ENCODE measurements at places on chromosomes 16 and 17.

- no peaks in the 10 kb centered on the region for H3K27me3 ChIP-seq
- no peaks in the 10 kb centered on the region for H3K36me3 ChIP-seq
- no peak overlapping the region for H3K4me3 ChIP-seq
- peaks cover 5% of the 10 kb centered on the region for H3K4me1 ChIP-seq
Measured at GRCh38 chr16:83807327-83807709, 460 bp upstream of the HSBP1 start.

GRCh38 chr16:72957303-72958277, 90.3 kb downstream of the ZFHX3 start:
- H3K27ac ChIP-seq = no peak overlapping the region
- no peaks in the 10 kb centered on the region for H3K4me1 ChIP-seq
- no peak overlapping the region for H3K4me3 ChIP-seq

DNA sequence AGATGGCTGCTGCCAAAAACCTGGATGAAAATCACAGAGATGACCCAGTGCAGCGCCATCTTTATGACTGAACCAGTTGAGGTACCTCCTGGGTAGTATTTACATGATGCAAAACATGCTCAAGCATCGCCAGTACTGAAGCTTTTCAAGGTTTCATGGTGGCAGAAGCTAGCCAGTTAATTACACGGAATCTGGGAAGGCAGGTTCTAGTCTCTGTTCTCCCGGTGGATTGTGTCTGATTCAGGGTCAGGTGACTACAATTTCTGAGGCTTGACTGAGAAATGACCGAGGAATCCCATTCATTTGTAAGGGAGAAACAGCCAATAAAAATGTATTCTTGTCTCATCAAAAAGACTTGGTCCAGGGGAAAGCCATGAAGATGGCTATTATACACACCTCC, 209.1 kb downstream of the SLC39A11 start:
- DNase-seq = no peak
- no peak overlapping the region for H3K4me3 ChIP-seq
- H3K27ac ChIP-seq = no peak overlapping the region
- H3K27me3 ChIP-seq = no peaks in the 10 kb centered on the region
- H3K4me1 ChIP-seq = no peaks in the 10 kb centered on the region

- H3K36me3 ChIP-seq = no peaks in the 10 kb centered on the region
- no peak overlapping the region for H3K4me3 ChIP-seq
- no peak for DNase-seq
- H3K27me3 ChIP-seq = no peaks in the 10 kb centered on the region
Measured at GRCh38 chr16:86584726-86585721, 6.7 kb downstream of the FOXL1 start.

DNA sequence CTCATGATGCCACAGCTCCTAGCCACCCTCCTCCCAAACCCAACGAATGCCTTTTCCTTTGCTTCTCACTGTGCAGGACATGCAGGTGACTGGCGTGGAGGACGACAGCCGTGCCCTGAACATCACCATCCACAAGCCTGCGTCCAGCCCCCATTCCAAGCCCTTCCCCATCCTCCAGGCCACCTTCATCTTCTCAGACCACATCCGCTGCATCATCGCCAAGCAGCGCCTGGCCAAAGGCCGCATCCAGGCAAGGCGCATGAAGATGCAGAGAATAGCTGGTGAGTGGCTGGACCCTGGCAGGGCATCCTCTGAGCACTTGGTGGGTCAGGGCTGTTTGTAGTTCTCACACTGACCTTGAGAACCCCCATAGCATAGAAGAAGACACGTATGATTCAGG, 132.3 kb downstream of the SOCS1 start:
- DNase-seq = no peak
- no peak overlapping the region for H3K4me3 ChIP-seq
- no peak overlapping the region for H3K27ac ChIP-seq
- no peaks in the 10 kb centered on the region for H3K36me3 ChIP-seq
- H3K27me3 ChIP-seq = no peaks in the 10 kb centered on the region
- H3K4me1 ChIP-seq = peaks cover 3% of the 10 kb centered on the region

GRCh38 chr16:25045696-25046381, 30.7 kb upstream of the ARHGAP17 start:
- H3K4me3 ChIP-seq = no peak overlapping the region
- H3K27me3 ChIP-seq = no peaks in the 10 kb centered on the region
- peaks cover 1% of the 10 kb centered on the region for H3K4me1 ChIP-seq
- H3K27ac ChIP-seq = no peak overlapping the region

DNA sequence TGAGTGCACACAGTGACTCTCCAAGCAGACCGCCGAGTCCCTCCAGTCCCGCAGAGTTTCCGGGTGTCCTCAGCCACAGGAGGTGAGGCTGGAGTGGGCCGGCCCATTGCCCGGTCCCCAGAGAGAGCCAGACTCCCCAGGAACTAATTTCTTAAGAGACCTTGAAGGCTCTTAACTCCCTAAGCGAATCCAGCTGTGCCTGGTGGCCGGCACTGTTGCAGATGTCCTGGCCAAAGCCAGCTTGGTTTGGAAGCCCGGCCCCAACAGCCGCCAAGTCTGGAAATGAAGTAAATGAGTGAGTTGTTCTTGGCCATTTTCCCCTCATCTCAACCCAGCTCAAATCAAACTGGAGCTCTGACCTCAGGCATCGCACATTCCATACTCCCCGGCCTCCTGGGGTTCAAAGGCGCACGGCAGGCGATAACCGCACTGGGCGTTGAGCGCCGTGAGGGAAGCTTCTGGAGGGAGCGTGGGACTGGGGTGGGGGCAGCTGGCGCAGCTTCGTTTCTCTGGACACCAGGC, 42.0 kb downstream of the CMIP start:
- peak; percentile 85 for DNase-seq
- no peaks in the 10 kb centered on the region for H3K4me1 ChIP-seq
- H3K27me3 ChIP-seq = no peaks in the 10 kb centered on the region

- H3K27ac ChIP-seq = no peak overlapping the region
- no peak for DNase-seq
- no peaks in the 10 kb centered on the region for H3K27me3 ChIP-seq
- H3K36me3 ChIP-seq = no peaks in the 10 kb centered on the region
Measured at GRCh38 chr17:45008216-45008615, 40.1 kb upstream of the C1QL1 start.

DNA sequence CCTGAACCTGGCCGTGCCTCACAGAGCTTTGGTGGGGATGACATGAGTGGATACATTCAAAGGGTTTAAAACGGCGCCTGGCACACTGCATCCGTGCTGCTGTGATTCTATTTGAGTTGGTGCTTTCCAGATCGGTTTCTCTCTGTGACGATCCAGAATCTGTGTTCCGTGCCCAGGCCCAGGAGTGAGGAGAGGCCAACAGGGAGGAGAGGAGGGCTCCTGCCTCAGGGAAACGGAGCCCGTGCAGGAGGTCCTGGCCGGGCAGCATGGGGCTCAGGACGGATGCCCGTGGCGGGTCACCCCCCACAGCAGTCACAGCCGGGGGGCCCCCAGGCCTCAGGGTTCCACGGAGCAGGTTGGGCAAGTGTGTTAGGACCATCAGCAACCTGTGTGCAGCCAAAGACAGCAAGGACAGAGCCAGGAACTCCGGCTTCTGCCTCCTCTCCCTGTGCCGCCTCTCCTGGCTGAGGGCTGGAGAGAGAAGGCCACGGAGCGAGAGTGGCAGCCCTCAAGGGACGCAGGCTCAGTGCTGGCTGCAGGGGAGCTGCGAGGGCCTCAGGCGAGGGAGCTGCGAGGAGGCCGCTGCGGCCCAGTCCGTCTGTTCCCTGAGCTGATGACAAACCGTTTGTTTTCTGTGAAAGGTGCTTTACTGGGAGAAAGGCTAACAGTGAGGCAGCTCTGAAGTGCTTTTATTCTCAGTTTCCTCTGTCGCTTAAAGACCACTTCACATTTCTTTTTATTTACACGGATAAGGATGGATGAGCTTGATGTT, 99.3 kb downstream of the METRNL start:
- no peaks in the 10 kb centered on the region for H3K27me3 ChIP-seq
- peak; percentile 72 for DNase-seq
- no peak overlapping the region for H3K4me3 ChIP-seq
- no peaks in the 10 kb centered on the region for H3K4me1 ChIP-seq
- no peak overlapping the region for H3K27ac ChIP-seq
- H3K36me3 ChIP-seq = no peaks in the 10 kb centered on the region

DNA sequence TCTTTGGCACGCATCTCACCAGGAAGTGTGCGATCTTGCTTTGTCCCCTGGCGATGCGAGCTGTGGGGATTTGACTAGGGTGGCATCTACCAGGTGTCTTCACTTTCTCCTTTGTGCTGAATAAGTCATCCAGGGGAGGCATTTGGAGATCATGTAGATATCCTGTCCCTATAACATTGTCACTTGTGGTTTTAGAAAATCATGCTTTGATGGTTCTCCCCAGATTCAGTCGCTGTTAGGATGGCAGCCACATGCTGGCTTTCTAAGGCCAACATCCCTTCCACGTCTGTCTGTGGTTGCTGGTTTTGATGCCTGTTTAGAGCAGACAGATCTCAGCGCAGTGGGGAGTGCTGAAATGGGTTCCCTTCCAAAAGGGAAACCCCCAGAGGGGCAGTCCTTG, 2.5 kb downstream of the ADAD2 start:
- H3K4me3 ChIP-seq = no peak overlapping the region
- no peak for DNase-seq
- H3K36me3 ChIP-seq = no peaks in the 10 kb centered on the region
- H3K27ac ChIP-seq = no peak overlapping the region
- no peaks in the 10 kb centered on the region for H3K27me3 ChIP-seq

GRCh38 chr16:68685685-68686478, 40.8 kb downstream of the CDH3 start:
- H3K36me3 ChIP-seq = no peaks in the 10 kb centered on the region
- H3K4me3 ChIP-seq = no peak overlapping the region
- H3K4me1 ChIP-seq = no peaks in the 10 kb centered on the region
- H3K27ac ChIP-seq = no peak overlapping the region
- peak; percentile 2 for DNase-seq
- H3K27me3 ChIP-seq = no peaks in the 10 kb centered on the region

DNA sequence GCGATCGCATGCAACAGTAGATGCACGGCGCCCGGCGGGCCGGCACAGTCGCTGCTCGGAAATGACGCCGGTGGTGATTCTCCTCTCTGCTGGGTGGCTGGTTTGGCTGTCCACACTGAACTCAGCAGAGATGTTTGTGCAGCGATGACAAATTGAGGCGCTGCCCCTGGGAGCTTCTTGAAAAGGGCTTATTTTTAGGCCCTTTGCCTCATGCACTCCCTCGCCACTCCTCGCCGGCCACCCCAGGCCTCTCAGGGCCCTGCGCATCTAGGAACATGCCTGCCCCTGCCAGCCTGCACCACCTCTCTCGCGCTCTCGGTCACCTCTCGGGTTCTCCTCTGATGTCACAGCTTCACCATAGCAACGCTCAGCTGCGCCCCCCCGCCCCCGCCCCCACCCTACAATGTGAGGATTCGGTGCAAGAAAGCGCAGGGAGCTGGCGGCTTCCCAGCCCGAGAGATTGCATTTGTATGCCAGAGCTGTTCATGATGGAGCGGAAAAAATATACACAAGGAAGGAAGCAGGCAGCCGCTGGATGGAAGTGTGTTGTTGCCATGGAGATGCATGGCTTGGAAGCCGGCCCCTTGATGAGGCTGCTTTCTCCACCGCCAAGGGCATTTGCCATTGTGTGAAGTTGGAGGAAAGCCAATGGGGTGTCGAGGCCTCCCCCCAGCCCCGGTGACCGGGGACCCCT, 81.3 kb upstream of the PLCG2 start:
- H3K36me3 ChIP-seq = no peaks in the 10 kb centered on the region
- no peaks in the 10 kb centered on the region for H3K4me1 ChIP-seq
- no peak overlapping the region for H3K4me3 ChIP-seq

DNA sequence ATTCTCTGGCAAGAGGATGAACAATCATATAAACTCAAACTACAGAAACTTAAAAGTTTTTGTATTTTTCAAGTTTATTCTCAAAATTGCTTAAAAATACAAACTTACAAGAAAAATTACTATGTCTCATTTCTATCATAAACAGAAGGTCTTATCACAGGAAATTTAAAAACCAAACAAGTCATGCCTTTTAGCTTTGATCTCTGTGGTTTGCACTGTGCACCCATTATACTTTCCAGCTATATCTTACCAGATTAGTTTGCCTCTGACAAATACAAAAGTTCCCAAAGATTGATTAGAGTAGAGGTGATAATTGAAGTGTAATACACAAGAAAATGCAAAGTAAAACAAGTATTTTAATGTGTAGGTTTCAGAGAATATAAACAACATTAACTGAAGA, 117.4 kb downstream of the MYO1D start:
- H3K27ac ChIP-seq = no peak overlapping the region
- no peaks in the 10 kb centered on the region for H3K4me1 ChIP-seq
- no peak overlapping the region for H3K4me3 ChIP-seq
- H3K27me3 ChIP-seq = no peaks in the 10 kb centered on the region
- DNase-seq = no peak

- no peak overlapping the region for H3K4me3 ChIP-seq
Measured at GRCh38 chr16:88734361-88734728, 28.0 kb downstream of the CTU2 start.

GRCh38 chr17:73867056-73867455, 222.8 kb upstream of the SDK2 start:
- no peaks in the 10 kb centered on the region for H3K27me3 ChIP-seq
- H3K36me3 ChIP-seq = no peaks in the 10 kb centered on the region
- no peak overlapping the region for H3K27ac ChIP-seq
- DNase-seq = no peak
- no peaks in the 10 kb centered on the region for H3K4me1 ChIP-seq

DNA sequence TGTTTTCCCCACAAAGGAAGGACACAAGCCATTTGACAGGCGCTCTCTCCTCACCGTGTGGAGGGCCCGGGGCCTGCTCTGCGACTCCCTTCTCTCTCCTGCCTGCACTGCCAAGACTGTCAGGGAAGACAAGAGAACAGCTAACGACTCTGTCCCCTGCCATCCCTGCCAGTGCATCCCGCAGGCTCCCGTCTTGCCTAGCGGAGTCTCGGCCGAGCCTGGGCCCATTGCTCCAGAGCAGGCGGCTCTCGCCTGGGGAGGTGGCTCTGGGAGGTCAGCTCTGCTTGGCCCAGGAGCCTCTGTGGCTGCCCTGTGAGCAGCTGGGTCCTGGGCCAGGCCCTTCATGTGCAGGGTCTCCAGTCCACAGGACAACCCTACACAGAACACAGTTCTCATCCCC, 53.0 kb downstream of the WNT3 start:
- no peaks in the 10 kb centered on the region for H3K36me3 ChIP-seq
- no peak overlapping the region for H3K4me3 ChIP-seq
- H3K4me1 ChIP-seq = no peaks in the 10 kb centered on the region
- no peaks in the 10 kb centered on the region for H3K27me3 ChIP-seq

DNA sequence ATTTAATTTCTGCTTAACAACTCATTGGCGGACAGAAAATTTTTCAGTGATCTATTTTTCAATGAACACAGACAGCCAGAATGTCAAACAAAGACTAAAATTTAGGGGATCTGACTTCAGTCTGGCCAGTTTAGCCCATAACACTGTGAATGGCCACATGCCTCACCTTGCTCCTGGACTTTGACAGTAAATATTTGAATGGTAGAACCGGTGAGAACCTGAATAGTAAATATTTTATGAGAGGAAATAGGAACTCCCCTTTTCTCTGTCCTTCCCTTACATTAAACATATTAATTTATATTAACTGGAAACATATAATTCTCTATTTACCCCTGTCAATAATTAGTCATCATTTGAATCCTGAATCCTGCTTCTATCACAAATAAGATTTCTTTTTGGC, 942.1 kb downstream of the KCNJ2 start:
- H3K4me3 ChIP-seq = no peak overlapping the region
- H3K36me3 ChIP-seq = no peaks in the 10 kb centered on the region
- no peak for DNase-seq
- H3K27me3 ChIP-seq = no peaks in the 10 kb centered on the region
- no peak overlapping the region for H3K27ac ChIP-seq
- no peaks in the 10 kb centered on the region for H3K4me1 ChIP-seq

- no peaks in the 10 kb centered on the region for H3K27me3 ChIP-seq
- no peak overlapping the region for H3K4me3 ChIP-seq
- no peaks in the 10 kb centered on the region for H3K4me1 ChIP-seq
- H3K36me3 ChIP-seq = no peaks in the 10 kb centered on the region
- no peak overlapping the region for H3K27ac ChIP-seq
Measured at GRCh38 chr16:27293343-27293742, 20.4 kb upstream of the IL4R start.

All from aorta (tissue), 5 donors.